ENCODE measurements at places on chromosomes 2 and 18. TPM values are rescaled to one million over a fixed set of nuclear protein-coding genes. Genes with fewer than 3 reads are reported as not detected.
A peak's percentile ranks its signal among the peaks of the same experiment; 100 is the strongest.

Gene SGPP2
- total RNA-seq: 1.6 TPM

Gene SKOR2
- not detected for total RNA-seq

GRCh38 chr2:232265329-232265728, 113.2 kb upstream of the ALPP start:
- H3K36me3 ChIP-seq: no peaks in the 10 kb centered on the region
- no peak overlapping the region for H3K27ac ChIP-seq
- DNase-seq: no peak
- H3K4me1 ChIP-seq: no peaks in the 10 kb centered on the region

Gene MYOM1
- 0.52 TPM for total RNA-seq

Gene GAL3ST2
- total RNA-seq: 0.44 TPM

Gene PARD3B
- 2.0 TPM for total RNA-seq

DNA sequence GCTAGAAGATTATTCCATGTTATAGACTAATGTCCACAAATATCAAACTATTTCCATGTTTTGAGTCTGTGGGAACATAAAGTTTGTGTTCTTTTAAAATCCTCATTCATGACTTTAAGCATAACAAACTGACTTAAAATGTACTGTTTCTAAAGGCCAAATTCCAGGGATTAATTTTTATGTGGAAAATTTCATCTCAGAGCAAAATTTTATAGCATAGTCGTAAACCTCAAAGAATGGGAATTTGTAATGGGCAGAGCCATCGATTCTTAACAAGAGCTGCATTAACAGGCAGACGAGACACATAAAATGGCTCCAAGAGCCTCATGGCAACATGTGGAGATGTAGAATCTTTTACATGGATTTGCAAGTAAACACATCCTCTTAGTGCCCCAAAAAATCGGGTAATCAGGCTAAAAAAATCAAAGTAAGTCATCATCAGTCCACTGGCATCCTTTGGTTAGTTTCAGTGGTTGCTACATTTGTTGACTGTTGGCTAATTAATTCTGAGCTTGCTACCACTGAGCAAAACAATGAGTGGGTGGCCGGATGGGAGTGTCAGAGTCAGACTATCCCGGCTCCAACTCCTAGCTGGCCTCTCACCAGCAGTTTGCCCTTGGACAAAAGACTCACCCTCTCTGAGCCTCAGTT, 119.6 kb downstream of the FAM210A start:
- H3K27ac ChIP-seq: no peak overlapping the region
- H3K4me1 ChIP-seq: peaks cover 4% of the 10 kb centered on the region
- H3K36me3 ChIP-seq: no peaks in the 10 kb centered on the region
- no peak for DNase-seq

GRCh38 chr2:29753671-29754444, 167.5 kb downstream of the ALK start:
- no peaks in the 10 kb centered on the region for H3K36me3 ChIP-seq
- DNase-seq: no peak
- peaks cover 13% of the 10 kb centered on the region for H3K4me1 ChIP-seq
- H3K27ac ChIP-seq: no peak overlapping the region

GRCh38 chr18:74679006-74679678, 81.5 kb downstream of the ZNF407 start:
- no peaks in the 10 kb centered on the region for H3K36me3 ChIP-seq
- H3K4me3 ChIP-seq: no peak overlapping the region
- no peak for DNase-seq
- H3K4me1 ChIP-seq: no peaks in the 10 kb centered on the region

DNA sequence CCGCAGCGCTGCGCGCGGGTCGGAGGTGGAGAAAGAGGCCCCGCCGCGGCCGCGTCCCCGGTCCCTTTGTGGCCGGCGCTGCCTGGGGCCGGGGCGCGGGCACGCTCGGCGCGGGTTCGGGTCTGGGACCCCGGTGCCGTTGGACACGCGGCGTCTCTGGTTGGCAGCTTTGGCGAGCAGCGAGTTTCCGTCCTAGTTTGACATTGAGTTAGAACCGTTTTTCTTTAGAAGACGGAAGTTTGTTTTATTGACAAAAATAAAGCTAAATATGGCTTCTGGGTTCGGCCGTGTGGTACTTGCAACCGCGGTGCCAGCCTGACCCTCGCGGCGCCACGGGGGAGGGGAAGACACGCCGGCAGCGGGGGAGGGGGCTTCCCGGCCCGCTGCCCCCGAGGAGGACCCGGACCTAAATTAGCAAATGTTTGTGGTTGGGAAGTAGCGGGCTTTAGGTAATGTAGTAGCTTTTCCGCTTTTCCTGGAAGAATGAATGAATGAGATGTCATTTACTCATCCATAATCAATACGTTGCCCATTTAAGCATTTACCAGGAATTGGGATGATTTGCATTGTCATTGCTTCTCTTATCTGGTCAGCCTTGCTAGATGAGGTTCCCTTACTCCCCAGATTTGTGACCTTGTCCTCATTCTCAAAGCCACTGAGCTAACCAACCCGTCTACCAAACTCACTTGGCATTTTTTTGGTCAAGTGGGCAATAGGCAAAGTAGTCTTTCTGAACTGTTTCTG, 530 bp downstream of the GALNT1 start:
- H3K27me3 ChIP-seq: no peaks in the 10 kb centered on the region
- H3K4me3 ChIP-seq: peak overlapping the region; percentile 56
- H3K27ac ChIP-seq: peak overlapping the region; percentile 40
- H3K36me3 ChIP-seq: no peaks in the 10 kb centered on the region

- H3K36me3 ChIP-seq: no peaks in the 10 kb centered on the region
- no peaks in the 10 kb centered on the region for H3K27me3 ChIP-seq
- peaks cover 16% of the 10 kb centered on the region for H3K4me1 ChIP-seq
Observed at GRCh38 chr2:219362524-219363164, 25.1 kb downstream of the DNPEP start.

DNA sequence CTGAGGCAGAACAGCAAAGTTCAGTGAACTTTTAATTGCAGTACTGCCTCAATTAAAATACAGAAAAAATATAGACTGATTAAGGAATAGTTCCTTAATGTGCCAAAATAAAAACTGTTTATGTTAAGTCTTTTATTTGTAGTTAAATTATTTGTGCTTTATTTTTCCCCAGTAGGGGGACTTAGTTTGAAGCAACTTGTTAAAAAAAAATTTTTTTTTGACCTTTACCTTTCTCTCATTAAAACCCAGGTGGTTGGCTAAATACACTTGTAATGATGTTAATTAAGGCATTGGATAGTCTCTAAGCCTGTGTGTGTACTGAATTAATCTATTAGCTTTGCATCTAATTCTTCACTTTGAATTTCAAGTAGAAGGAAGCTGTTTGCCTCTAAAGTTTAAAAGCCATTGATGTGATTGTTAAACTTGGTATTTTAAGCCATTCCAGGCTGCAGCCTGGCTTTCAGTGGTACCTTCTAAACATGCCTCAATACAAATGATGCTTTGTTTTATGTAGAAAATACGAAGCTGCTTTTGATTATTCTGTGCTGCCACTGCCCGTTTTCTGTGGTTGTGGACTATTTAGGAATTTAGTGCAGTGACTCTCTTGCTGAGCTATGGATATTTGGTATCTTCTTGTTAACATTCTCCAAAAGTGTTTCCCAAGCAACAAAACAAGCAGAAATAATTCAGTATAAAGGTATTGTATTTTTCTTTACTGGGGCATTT, 102.9 kb downstream of the TANC1 start:
- H3K4me1 ChIP-seq: no peaks in the 10 kb centered on the region
- no peaks in the 10 kb centered on the region for H3K36me3 ChIP-seq
- H3K4me3 ChIP-seq: no peak overlapping the region
- H3K27ac ChIP-seq: no peak overlapping the region

DNA sequence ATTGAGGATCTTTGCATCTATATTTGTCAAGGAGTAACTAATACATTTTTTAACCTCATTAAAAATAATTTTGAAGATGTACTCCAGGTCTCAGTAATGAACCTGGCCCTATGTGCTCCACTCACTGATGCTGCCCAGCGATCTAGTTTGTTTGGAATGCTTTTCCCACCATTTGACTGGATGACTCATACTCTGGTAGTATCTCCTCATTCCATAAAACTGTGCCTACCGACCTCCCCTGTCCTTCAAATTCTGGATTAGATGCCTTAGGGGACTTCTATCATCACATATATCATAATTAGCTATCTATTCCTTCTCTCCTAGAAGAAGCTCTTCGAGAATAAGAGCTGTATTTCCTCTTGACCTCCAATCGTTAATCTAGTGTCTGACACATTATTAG, 83.8 kb downstream of the FAM117B start:
- H3K27me3 ChIP-seq: no peaks in the 10 kb centered on the region
- no peak overlapping the region for H3K4me3 ChIP-seq
- peak; percentile 19 for DNase-seq
- H3K4me1 ChIP-seq: peaks cover 10% of the 10 kb centered on the region
- no peak overlapping the region for H3K27ac ChIP-seq
- H3K36me3 ChIP-seq: no peaks in the 10 kb centered on the region

Gene SLC4A3
- total RNA-seq: 23.0 TPM

Gene ZBTB7C
- 0.37 TPM for total RNA-seq

- no peaks in the 10 kb centered on the region for H3K36me3 ChIP-seq
- no peak overlapping the region for H3K4me3 ChIP-seq
- no peaks in the 10 kb centered on the region for H3K4me1 ChIP-seq
- peaks cover 49% of the 10 kb centered on the region for H3K27me3 ChIP-seq
Observed at GRCh38 chr2:176745543-176746200, 466.9 kb upstream of the HNRNPA3 start.

DNA sequence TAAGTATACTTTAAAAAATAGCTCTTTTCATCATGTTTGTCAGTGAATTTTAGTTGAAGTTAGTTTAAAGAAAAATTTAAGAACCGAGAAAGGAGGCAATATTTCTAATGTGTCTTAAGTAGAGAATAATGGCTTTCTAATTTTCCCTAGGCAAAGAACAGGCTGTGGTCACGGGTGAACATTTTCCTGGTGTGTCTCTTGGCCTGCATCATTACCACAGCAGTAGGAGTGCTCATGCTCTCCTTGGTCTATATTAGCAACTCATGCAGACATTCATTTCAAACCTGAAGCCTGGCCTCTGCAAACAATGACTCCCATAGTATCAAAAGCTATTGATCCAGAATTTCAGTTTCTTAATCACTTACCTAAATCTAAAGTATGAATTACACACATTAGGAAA, 57.4 kb downstream of the C18orf54 start:
- no peaks in the 10 kb centered on the region for H3K4me1 ChIP-seq
- no peaks in the 10 kb centered on the region for H3K36me3 ChIP-seq
- H3K4me3 ChIP-seq: no peak overlapping the region
- H3K27ac ChIP-seq: no peak overlapping the region
- H3K27me3 ChIP-seq: no peaks in the 10 kb centered on the region
- DNase-seq: no peak

- 0 out of 2 replicates have a peak, but pooled peaks cover 7% of the 10 kb centered on the region for H3K36me3 ChIP-seq
- no peaks in the 10 kb centered on the region for H3K27me3 ChIP-seq
- H3K4me1 ChIP-seq: no peaks in the 10 kb centered on the region
- no peak for DNase-seq
- H3K27ac ChIP-seq: no peak overlapping the region
Observed at GRCh38 chr2:101832114-101832513, 134.6 kb downstream of the MAP4K4 start.
